ENCODE measurements at places on chromosomes 3 and 15.

DNA sequence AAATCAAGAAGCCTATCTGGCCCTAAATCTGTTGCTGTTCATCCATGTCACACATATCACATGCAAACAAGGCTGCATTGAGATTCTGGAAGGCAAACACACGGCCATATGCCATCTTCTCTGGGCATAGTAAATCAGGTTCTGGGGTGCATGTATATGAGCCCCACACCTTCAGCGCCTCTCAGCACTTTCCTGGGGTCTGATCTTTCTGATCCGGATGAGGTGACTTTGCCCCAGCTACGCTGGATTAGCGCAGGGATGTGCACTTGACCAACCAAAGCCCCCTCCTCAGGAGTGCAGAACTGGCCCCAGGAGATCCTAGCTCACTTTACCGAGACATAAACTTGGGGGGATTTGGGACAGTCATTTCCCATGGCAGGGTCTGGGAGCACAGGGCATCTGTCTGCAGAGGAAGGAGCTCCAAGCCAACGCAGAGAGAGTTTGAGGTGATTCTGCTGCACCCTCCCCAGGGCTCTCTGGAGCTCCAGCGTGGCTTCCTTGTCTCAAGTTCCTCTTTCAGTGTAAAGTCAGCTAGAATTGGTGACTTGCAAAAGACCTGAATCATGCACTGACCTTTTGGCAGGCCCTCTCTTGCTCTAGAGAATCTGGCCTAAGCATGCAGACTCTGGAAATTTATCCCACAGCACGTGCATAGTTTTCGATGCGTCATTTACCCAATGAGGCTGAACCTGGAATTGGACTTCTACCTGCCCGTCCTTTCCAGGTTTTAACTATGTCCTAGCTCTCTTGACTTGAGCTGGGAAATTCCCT, 63.5 kb upstream of the KLF13 start:
- peak; percentile 13 for DNase-seq

- no peak for DNase-seq
These were observed 149.9 kb upstream of the SLC2A2 start for GRCh38 chr3:171176244-171176933.

DNA sequence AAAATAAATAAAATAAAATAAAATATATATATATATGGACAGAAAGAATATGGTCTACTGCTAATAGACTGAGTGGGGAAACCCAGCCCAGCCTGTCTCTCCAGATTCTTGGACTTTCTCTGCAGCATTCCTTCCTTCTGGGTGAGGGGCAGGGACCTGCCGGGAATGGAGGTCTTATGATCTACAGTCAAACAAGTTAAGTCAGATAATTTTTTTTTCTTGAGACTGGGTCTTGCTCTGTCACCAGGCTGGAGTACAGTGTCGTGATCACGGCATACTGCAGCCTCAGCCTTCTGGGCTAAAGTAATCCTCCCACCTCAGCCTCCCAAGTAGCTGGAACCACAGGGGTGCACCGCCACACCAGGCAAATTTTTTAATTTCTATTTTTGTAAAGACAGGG, 33.5 kb upstream of the ZNF774 start:
- DNase-seq, result no peak

DNA sequence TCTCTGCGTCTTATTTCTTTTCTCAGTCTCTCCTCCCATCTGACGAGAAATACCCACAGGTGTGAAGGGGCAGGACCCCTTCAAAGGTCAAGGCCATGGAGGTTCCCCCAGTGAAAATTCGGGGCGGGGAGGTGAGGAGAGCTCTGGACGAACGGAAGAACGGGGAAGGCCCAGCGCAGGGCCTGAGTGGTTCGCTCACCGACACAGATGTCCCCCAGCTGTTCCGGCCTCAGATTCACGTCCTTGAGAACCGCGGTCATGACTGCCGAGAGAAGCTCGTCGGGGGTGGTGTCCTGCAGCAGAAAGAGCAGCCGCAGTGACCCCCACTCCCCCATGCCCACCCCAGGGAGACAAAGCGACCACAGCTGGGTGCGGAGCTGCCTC, 542 bp downstream of the ACAA1 start:
- DNase-seq, result no peak

DNA sequence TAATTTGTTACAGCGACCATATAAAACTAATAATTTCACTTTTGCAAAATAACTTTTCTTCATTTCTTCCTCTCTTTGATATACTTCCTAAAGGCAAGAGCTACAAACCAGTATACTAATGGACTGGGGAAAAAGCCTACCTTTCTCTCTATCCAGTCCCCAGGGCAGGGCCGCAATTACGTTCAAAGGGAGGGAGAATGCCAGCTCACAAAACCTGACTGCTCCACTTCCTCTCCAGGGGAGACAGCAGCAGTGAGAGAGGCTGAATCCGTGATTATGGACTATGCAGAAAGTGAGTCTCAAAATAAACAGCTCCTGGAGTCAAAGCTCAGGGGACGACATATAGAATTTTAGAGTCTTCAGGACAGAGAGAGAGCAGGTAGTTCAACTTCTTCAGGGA, 126.9 kb upstream of the HES1 start:
- no peak for DNase-seq

GRCh38 chr15:75725006-75725718, 12.5 kb upstream of the CSPG4 start:
- no peak for DNase-seq

DNA sequence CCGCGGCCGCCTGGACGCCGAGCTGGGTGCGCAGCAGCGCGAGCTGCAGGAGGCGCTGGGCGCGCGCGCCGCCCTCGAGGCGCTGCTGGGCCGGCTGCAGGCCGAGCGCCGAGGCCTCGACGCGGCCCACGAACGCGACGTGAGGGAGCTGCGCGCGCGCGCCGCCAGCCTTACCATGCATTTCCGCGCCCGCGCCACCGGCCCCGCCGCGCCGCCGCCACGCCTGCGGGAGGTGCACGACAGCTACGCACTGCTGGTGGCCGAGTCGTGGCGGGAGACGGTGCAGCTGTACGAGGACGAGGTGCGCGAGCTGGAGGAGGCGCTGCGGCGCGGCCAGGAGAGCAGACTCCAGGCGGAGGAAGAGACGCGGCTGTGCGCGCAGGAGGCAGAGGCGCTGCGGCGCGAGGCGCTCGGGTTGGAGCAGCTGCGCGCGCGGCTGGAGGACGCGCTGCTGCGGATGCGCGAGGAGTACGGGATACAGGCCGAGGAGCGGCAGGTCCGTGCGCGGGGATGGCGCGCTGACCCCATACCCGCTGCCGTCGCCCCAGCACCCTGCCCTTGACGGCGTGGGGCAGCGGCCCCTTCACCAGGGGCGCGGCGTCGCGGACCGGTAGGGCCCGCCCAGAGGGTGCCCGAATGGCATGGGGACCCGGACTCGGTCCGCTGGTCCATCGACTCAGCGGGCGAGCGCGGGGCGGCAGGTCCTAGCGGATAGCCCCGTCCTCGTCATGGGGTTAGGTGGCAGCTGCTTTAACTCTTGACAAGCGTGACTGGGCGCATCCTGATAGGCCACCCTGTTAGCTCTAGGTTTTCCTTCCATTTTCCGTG, 848 bp downstream of the SYNM start:
- DNase-seq, result peak; percentile 70

GRCh38 chr3:39271363-39271914, 8.4 kb downstream of the CX3CR1 start:
- DNase-seq, result no peak

Data from fibroblast of skin of right quadriceps (primary cell).